ENCODE measurements at places on chromosomes 1 and 21.

GRCh38 chr1:178434899-178435435 lies 61.8 kb downstream of the CLEC20A start:
- no peak for DNase-seq

DNA sequence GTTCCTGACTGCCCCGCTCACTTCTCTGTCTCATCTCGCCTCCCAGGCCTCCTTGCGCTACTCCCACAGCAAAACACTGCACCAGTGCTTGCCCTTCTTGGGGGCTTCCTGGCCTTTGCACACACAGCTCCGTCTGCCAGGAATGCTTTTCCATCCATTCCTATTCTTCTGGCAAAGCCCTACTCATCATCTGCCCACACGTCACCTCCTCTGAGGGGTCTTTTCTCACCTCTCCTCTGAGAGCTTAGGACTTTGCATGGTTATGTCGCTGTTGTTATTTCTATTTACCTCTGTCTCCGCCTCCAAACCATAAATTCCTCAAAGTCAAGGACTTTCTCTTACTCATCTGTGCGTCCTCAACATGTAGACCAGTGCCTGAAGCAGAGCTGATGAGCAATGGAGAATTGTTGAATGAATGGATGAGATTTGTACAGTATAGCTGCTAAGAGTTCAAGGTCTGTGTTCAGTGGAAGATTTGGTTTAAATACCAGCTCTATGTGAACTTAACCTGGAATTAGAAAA lies 26.4 kb upstream of the BTG2 start:
- DNase-seq = no peak

GRCh38 chr1:200619894-200620272 lies 668 bp downstream of the KIF14 start:
- DNase-seq = no peak

DNA sequence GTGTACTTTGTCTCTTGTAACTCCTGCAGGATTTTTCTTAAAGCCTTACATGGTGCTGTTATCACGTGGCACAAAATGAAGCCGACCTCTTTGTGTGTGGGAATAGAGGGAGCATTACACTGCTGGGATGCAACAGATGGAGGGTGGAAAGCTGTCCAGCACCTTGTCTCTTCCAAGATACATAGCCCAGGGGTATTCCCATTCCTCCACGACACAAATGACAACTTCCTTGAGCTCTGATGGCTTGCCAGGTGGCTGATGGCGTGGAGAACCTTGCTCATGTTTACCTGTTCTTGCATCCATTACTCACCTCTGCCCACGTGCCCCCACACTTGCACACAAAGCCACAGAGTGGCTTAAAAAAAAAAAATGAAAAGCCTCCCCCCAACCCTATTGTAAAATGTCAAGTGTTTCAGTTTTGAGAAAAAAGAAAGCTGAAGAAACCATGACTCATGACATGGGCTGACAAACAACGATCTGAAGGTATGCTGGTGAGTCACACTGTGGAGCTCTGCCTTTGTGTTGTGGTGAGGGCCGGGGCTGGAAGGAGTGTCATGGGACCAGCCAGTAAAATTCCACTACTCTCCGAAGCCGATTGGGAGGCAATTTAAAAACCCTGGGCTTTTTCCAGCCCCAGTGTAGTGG lies 32.0 kb upstream of the ATP5PO start:
- DNase-seq = peak; percentile 81
